CD4-positive, alpha-beta T cell (primary cell): ENCODE measurements at places on chromosomes 11 and 22. TPM values are rescaled to one million over a fixed set of nuclear protein-coding genes. Genes with fewer than 3 reads are reported as not detected.

- DNase-seq = no peak
These were observed 3.4 kb upstream of the MCAM start for GRCh38 chr11:119320240-119320775.

DNA sequence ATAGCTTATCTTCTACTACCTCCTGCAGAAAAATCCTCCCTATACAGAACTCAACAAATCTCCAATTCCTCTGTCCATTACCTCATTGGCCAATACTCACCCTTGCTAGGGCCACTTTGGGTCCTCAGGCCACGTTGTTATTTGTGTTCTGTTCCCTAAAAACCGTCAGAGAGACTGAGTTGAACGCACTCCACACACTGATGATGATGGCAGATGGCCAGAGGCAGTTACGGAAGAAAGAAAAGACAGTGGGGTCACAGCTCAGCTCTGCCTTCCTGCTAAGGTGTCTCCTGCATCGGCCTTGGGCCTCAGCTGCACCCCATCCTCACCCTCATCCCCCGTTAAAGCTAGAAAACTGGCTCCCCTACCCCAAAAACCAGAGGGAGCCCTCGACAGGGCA, 66.2 kb downstream of the MICAL3 start:
- no peak for DNase-seq

DNA sequence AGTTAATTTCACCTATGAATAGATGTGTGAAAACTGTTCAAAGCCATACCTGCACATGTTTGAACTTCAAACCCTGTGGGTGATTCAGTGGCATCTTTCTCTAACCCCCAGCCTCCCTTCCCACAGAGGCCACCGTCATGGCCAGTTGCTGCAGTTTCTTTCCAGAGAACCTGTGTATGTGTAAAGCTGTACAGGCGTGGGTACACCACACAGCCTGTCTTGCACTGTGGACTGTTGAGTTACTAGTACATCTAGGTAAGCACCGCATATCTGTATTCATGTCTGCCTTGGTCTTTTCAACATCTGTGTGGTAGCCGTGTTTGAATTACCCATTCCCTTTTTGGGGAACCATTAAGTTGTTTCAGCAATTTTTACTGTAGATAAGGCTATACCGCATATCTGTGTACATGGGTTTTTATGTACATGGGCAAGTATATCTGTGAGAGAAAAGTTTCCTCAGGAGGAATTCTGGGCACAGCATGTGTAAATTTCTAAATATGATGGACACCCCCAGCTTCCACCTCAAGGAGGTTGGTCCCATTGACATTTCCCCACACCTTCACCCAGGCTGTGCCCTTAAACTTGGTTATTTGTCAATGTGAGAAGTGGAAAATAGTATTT, 13.9 kb downstream of the NEAT1 start:
- DNase-seq = no peak

Gene MAP6
- not detected for total RNA-seq

GRCh38 chr11:12680246-12680939, 6.2 kb downstream of the TEAD1 start:
- DNase-seq = no peak

Gene CCDC179
- total RNA-seq = not detected

Gene SUN2
- 440 TPM for total RNA-seq

DNA sequence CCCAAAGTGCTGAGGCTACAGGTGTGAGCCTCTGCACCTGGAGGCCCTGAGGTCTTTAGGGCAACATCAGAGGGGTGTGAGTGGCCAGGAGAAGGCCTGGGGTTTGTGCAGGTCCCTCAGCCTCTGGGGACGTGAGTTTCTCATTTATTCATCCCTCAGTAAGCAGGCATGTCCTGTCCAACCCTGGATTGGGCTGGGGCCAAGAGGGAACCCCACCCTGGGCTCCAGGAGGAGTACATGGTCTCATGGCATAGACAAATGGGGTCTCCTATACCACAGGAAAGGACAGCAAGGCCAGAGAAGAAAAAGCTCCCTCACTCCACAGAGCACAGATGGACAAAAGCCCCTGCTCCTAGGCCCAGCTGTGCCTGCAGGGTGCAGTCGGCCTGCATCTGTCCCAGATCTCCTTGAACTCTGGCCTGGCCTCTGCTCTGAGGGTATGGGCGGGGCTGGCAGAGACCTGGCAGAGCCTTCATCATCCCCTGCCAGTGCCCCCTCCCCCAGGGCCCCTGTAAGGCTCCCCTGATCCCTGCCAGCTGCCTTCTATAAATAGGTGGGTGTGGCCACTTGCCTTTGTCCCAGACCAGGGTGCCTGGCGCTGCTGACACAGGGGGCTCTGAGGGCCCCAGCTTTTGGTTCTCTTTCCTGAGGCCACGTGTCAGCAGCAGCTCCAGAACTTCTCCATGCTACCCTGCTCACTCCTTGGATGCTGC, 34.6 kb downstream of the A4GALT start:
- no peak for DNase-seq

- no peak for DNase-seq
These were observed 317.2 kb downstream of the SHANK2 start for GRCh38 chr11:70935006-70935768.

- no peak for DNase-seq
These were observed 254.0 kb upstream of the CCDC90B start for GRCh38 chr11:83540112-83540675.

DNA sequence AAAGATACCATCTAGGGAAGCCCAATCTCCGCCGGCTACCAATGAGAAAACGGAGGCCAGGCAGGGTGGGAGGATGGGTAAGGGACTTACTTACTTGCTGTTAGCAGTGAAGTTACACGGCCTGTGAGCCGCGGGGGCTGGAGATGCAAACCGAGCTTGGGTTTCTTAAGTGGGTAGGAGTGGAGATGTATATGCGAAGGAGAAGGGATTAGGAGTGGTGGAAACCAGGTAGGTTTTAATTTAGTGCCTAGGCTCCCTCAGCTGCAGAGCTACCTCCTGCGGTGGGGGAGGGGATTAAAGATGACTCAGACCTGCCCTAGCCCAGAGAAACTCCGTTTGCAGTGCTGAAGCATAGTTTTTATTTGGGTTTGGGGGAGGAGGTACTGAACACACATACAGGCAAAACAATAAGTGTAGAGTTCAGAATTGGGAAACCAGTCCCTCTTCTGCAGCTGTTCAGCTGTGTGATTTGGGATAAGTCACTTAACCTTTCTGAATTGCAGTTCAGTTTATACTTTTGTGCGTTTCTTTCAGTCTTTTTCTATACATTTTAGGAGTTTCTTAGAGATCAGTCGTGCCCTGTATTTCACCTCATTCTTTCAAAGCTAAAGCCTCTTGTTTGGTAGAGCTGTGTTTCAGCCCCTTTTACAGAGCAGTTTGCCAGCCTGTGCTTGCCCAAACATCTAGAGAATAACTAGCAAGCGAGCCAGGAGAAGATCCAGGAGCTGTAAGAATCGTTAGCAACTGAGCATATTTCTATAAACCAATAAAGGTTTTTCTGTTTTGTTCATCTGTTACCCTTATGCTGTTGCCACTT, 596 bp upstream of the TNRC6B start:
- DNase-seq = peak; percentile 61

DNA sequence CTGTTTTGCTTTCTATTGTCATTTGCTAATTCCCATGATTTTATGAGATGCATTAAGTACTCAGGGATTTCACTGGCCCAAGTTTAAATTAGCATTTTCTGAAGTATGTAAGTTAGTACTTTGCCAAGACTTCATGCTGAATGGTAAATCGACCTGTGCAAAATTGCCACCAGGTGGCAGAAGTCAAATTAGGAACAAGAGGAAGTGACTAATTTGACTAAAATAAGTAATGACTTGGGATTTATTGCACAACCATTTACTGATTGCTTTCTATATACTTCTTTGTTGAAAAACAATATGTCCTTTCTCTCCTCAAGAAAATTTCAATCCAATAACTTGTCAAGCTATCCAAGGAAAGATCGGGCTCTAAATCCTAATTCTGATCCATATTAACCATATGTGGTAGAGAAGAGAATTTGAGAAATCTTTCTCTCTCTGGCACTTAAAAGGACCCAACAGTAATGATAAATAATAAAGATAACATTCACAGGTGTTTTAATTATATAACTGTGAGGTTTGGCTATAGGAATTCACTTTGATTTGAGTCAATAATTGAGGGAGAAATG, 253.7 kb upstream of the CHORDC1 start:
- DNase-seq = no peak

- DNase-seq = no peak
These were observed 47.5 kb downstream of the HORMAD2 start for GRCh38 chr22:30127749-30128166.

DNA sequence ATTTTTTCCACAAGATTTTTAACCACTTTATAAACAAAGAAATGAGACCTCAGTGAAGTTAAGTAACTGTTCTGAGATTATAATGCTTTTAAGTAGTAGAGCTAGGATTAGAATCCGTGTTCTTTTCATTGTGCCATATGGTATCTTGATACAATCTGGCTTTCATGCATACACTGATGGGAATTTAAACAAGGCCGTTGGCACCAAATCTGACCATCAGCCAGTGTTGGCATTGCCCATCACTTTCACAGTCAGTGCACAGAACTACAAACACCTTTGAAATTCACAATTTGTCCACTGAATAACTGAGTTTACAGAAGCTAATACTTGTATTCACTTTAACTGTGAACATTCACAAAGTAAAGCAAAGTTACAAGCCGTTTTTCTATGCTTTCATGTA, 1228.0 kb downstream of the TBC1D22A start:
- no peak for DNase-seq

DNA sequence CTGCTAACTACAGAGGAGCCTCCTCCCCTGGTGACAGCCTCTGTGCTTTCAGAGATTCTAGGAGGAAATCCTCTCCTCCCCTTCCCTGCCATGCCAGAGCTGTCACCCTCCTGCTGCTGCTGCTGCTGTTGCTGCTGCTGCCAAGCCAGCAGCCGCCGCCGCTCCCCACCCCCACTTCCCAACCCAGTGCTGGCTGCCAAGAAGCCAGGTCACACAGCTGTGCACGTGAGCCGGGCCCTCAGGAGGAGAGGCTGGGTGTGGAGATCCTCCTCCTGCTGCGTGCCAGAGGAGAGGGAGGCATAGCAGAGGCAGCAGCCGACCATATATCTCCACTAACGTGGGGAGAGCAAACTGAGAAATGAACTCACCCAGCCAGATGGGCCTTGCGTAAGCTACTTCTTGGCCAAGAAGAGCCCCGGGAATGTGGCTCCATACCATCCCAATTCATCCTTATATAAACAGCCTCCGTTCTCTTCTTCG, 12.4 kb downstream of the CRY2 start:
- DNase-seq = no peak

- DNase-seq = no peak
These were observed 15.9 kb downstream of the NUP98 start for GRCh38 chr11:3781423-3781822.

- DNase-seq = no peak
These were observed 52.5 kb downstream of the NECTIN1 start for GRCh38 chr11:119676461-119677020.

DNA sequence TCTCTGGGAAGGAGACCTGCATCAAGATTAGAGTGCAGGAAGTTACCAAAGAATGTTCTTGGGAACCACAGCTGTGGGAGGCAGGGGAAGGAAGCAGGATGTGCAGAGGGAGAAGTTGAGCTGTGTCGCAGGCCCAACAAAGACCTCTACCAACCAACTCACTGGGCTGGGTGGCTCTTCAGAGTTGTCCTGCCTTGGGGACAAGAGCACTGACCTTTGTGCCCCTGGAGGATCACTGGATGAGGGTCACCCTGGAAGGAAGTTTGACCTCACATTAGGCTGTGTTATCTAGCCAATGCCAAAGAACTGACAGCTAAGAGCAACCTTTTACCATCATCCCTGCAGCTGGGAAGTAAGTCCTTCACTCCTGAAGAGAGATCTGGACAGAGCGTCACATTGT, 130.6 kb downstream of the RRAS2 start:
- no peak for DNase-seq

GRCh38 chr11:114297806-114298709, 1.9 kb downstream of the NNMT start:
- DNase-seq = no peak

GRCh38 chr11:64842366-64842759, 2.1 kb downstream of the CDC42BPG start:
- no peak for DNase-seq

DNA sequence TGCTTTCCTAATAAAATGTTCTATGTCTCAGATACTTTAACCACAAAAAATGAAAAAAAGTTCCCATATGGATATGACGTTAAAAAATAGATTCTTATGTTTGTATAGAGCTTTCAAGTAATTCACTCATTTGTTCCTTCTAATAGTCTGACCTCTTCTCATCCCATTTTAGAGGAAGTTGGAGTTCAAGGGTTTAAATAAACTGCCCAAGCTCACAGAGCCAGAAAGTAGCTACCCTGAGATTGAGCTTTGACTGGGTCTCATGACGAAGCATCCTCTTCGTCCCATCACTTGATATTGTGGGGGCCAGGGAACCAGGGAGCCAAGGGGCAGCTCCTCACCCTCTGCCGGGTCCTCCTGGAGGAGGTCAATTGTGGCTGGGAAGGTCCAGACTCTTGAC, 116.3 kb downstream of the CCDC81 start:
- DNase-seq = no peak

- no peak for DNase-seq
These were observed 75.3 kb upstream of the NCAM1 start for GRCh38 chr11:112885744-112886433.

DNA sequence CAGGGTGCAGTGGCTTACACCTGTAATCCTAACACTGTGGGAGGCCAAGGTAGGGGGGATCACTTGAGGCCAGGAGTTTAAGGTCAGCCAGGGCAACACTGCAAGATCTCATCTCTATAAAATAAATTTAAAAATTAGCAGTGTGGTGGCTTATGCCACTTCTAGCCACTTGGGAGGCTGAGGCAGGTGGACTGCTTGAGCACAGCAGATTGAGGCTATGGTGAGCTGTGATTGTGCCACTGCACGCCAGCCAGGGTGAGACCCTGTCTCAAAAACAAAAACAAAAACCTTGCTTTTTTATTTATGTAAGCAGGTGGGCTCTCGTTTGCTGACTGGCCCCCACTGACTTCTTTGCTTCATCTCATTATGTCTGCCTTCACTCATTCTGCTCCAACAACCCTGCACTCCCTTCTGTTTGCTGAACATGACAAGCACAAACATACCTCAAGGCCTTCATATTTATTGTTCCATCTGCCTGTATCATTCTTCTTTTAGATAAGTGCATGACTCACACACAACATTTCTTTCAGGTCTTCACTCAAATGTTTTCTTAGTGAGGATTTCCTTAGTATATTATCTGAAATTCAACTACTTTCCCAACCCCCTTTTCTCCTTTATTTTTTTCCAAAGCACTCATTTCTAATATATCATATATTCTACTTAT, 32.4 kb upstream of the CLNS1A start:
- DNase-seq = no peak

Gene TMEM151A
- 0.11 TPM for total RNA-seq

DNA sequence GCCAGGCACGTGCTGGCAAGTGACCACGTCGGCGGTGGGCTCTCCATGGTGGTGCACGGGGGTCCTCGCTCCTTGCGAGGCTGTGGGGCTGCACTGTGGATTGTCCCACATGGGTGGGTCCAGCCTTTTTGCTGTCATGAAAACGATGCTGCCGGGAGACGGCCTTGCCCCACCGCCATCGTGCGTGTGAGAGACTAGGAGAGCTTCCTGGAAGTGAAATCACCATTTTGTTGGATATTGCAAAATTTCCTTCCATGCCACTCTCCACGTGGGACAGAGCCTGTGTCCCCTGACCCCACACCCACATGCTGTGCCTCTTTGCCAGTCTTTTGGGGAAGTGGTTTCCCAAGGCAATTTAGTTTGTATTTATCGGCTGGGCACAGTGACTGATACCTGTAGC, 18.2 kb upstream of the GRAMD4 start:
- no peak for DNase-seq

GRCh38 chr11:75534259-75535069, 8.7 kb upstream of the GDPD5 start:
- DNase-seq = no peak

Gene OR52I2
- total RNA-seq = not detected
